ENCODE measurements at places on chromosomes 3 and 15. TPM values are rescaled to one million over a fixed set of nuclear protein-coding genes. Genes with fewer than 3 reads are reported as not detected.

- DNase-seq, result peak; percentile 63
These were observed 125.8 kb downstream of the PGPEP1L start for GRCh38 chr15:98881526-98882520.

DNA sequence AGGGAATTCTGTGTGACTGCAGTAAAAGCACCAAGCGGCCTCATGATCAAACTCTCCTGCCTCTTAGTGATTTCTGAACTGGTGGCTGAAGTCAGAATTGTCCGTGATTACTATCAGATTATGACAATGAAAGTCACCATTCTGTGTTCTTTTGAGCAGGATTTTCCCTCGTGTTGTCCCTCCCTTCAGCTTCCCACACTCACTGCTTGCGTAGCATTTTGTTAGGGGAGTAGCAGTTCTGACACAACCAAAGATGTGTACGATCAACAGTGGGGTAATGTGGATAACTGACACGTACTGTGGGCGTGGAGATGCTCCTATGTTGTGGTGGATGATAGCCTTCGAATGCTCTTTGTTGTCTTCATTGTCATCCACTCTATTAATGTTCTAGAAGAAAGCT, 67.8 kb upstream of the ICE2 start:
- DNase-seq, result no peak

ANKRD34C gene
- total RNA-seq, result not detected

- no peak for DNase-seq
These were observed 128.9 kb upstream of the PHLDB2 start for GRCh38 chr3:111730143-111730542.

SV2B gene
- total RNA-seq, result 0.05 TPM

DNA sequence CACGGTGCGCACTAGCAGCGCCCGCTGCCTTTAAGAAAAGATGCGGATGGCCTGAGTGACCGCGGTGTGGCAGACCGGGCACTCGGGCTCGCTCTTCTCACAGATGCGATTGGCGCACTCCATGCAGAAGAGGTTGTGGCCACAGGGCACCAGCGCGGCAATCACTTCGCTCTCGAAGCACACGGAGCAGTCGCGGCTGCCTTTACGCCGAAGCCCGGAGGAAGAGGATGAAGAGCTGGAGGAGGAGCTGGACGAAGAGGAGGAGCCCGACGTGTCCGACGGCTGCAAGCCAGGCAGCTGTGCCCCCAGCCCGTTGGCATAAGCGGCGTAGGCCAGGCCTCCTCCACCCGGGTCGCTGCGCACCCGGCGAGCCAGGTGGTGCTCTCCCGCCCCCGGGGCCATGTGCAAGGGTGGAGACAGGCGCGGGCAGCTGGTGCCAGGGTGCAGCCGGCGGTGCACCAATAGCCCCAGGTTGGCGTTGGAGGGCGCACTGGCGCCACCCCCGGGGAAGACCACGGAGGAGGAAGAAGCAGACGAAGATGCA, 2.6 kb downstream of the MEX3B start:
- DNase-seq, result no peak

KIF9 gene
- total RNA-seq, result 3.6 TPM

- DNase-seq, result no peak
These were observed 37.5 kb upstream of the CBLB start for GRCh38 chr3:105906345-105906744.

DNAJC13 gene
- total RNA-seq, result 34.0 TPM

GRCh38 chr3:23665741-23666140, 140.0 kb upstream of the UBE2E1 start:
- no peak for DNase-seq

DNA sequence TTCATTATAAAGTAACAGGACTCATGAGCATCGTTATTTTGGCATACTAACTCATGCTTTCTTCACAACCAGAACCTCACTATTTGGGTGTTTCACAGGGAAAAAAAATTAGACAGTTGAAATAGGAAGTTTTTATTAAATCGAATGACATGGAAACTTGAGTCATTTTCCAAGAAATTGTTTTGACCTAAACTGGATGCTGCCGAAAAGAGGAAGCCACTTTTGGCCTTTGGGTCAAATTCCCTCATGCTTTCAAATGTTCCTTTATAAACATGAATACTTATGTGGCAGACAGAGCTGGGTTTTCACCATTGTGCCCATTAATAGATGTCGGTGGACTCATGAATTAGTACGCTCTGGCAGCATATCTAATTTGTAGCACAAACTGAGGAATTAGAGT, 224.9 kb downstream of the MCTP2 start:
- DNase-seq, result no peak

GRCh38 chr15:87523516-87523915, 733.0 kb downstream of the NTRK3 start:
- DNase-seq, result no peak

- DNase-seq, result no peak
These were observed 32.1 kb downstream of the CD200 start for GRCh38 chr3:112365035-112365434.

DGKG gene
- total RNA-seq, result 0.14 TPM

GRCh38 chr3:111952086-111952485, 26.7 kb upstream of the ABHD10 start:
- no peak for DNase-seq

GOLGA6L1 gene
- not detected for total RNA-seq

VWA5B2 gene
- not detected for total RNA-seq

SLC7A14 gene
- total RNA-seq, result not detected

COMMD2 gene
- 44.2 TPM for total RNA-seq

DNA sequence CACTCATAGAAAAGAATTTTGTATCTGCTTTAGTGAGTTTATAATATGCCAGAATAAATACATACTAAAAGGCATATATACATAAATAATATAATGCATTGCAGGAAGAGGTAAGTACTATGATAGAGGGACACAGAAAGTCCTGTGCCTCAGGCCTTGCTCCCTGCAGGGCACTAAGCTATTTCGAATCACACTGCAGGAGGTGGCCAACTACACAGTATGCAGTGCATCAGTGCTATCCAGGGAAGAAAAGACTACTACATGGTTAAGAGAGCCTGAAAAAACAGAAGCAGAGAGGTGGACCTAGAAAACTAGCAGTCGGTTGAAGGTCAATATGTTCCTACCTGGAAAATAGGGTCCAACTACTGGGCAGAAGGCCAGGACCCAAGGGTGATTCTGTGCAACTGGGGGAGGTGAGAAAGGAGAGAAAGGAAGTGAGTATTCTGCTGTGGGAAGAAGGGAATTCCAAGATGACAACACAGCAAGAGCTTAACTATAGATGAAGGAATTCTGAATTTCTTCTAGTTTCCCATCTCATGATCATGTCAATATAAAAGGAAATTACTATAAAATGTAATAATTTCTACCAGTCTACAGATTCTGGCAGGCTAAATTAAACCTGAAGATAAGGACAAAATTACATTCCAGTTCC, 218.0 kb downstream of the ZBTB20 start:
- DNase-seq, result no peak

DNA sequence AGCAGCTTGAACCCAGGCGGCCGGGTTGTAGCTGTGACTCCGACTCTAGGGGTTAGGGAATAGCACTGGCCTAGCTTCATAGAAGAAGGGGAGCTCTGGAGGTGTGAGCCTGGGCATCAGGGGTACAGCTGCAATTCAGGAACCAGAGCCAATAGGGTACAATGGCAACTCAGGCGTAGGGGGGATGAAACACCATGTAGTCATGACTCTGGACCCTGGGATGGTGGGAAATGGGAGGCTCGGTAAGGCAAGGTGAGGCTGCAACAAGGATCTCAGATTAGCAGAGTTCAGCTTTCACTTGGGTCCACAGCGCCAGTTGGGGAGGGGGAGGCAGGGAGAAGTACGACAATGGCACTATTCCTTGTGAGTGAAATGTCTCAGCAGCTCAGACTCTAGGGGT, 210.2 kb upstream of the LYSMD4 start:
- no peak for DNase-seq

DNA sequence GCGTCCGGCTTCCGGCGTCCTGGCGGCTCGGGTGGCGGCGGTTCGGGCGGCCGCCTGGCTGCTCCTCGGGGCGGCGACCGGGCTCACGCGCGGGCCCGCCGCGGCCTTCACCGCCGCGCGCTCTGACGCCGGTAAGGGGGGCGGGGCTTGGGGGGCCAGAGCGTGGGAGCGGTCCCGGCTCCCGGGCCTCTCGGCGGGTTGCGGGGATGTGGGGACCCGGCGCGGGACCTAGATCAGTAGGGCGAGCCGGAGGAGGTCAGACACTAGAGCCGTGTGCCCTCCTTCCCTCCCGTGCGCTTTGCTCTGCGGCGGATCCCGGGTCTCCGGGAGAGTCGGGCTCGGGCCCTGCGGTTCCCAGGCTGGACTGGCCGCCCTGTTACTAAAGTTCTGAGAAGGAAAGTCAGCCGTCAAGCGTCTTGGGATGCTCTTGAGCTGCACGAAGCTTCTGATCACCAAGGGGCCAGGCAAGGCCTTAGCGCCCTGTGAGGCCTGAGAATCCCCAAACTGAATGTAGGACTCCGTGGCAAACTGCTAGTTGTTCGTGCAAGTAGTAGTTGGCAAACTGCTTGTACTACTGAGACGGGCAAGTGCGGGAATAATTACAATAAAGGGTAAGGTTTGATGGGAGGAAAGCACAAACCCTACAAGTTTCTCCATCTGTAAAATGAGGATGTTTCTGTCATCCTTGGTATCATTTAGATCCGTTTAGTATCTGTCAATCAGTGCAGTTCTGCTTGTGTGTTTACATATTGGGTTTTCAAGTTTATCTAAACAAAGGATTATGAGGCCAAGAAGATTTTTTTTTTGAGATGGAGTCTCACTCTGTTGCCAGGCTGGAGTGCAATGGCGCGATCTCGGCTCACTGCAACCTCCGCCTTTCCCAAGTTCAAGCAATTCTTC, 587 bp downstream of the PIGX start:
- DNase-seq, result no peak

ADAMTS7 gene
- 1.3 TPM for total RNA-seq

ANKUB1 gene
- not detected for total RNA-seq

SMAD6 gene
- total RNA-seq, result 0.40 TPM

CHRNB4 gene
- not detected for total RNA-seq

GRCh38 chr3:146838221-146838620, 233.1 kb upstream of the PLSCR5 start:
- no peak for DNase-seq

DNA sequence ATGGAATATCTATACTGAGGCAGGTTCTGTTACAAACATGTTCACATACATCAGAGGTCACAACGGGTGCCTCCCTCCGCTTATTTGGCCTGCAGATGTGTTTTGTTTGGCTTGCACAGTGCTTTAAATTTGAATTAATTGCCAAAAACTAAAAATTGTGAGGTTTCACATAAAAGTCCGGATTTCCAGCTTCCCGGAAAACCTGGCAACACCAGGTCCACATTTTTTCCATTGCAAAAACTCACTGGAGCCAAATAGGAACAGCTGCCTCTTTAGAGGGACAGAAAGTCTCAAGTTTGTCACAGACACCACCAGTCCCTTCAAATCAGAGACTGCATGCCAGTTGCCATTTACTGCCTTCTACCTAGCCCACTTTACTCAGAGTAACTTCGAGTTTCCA, 205.9 kb upstream of the MDFIC2 start:
- no peak for DNase-seq

AMT gene
- 2.6 TPM for total RNA-seq

MESP1 gene
- total RNA-seq, result 5.6 TPM

- no peak for DNase-seq
These were observed 332.7 kb upstream of the SLCO3A1 start for GRCh38 chr15:91520850-91521249.

CPEB1 gene
- total RNA-seq, result not detected

SLC15A2 gene
- 0.95 TPM for total RNA-seq

- no peak for DNase-seq
These were observed 295.7 kb upstream of the LMCD1 start for GRCh38 chr3:8205881-8206280.

GRCh38 chr3:139564294-139564861, 24.8 kb upstream of the RBP1 start:
- no peak for DNase-seq

DNA sequence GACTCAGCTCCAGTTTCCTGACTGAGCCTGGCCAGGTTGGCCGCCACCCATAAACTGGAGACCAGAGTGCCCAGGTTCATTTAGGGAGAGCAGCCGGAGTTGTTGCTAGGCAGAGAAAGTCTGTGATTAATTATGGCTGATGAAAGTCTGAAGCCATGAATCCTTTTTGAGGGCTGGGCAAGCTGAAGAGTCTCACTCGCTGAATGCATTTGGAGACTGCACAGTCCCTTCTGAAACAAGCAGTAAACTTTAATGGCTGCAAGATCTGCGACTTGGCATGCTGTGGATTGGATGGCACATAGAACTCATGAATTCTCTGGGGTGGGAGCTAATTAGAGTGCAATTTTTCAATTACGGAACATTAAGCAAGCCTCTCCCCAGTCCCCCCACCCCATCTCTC, 282.1 kb downstream of the RPLP1 start:
- no peak for DNase-seq

- no peak for DNase-seq
These were observed 121.6 kb downstream of the UBE2E2 start for GRCh38 chr3:23324745-23325144.

ZNF660 gene
- 0.30 TPM for total RNA-seq

CLRN1 gene
- total RNA-seq, result not detected

DNA sequence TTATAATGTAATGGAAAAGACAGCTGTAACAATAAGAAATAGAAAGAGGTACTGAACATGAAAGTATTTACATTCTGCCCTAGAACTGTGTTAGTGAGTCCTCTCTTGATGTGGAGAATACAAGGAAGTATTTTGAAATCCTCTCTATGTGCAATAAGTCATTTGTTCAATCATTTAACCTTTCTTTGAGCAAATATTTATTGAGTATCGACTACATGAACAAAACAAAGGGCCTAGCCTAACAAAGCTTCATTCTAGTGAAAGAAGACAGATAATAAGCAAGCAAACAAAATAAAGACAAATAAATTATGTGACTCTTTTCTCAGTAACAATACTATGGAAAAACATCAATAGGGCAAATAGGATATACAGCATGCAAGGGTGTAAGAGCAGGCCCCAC, 354.9 kb upstream of the ATP11B start:
- DNase-seq, result no peak

FBXL2 gene
- not detected for total RNA-seq

GABRR3 gene
- 0.05 TPM for total RNA-seq

DNA sequence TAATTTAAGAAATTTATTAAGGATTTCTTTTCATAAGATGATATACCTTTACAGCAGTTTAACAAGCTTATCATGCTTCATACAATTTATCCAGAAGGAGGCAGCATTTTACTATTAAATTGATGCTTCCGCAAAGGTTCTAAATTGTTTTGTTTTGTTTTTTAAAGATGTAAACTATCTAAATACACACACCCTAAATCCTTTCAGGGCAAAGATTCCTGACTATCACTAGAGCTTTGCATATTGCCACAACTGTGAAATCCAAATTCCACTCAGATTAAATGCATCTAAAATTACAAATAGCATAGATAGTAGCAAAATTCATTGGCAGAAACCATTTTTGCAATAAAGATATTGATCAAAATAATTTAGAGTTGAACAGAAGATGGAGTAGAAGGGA, 44.5 kb upstream of the CCNL1 start:
- DNase-seq, result no peak

DPPA2 gene
- total RNA-seq, result not detected

TGM4 gene
- total RNA-seq, result not detected

KY gene
- total RNA-seq, result not detected

TMEM202 gene
- total RNA-seq, result not detected

DNA sequence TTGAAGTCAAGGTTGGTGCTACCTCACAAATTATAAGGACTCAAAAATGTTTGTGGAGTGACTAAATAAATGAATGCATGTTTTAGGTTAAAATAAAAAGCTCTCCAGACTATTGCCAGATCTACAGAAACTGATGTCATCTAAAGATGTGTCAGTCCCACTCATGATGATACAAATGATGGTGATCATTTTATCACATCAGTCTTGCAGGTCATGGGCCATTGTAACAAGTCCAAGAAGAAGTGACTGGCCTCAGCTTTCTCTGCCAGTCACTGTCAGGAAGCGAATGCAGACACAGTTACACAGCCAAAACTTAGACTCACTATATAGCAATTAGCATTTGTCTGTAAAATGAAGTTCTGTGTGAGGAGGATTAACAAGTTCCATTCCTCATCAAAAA, 18.5 kb downstream of the ATP8B4 start:
- no peak for DNase-seq

Measured in activated CD4-positive, alpha-beta T cell treated with anti-CD3 and anti-CD28 coated beads, Interleukin-2, amount 10 ng/mL, durations not matched to agents 24 days and 14 days (primary cell).